ENCODE measurements at places on chromosomes 1 and 21.

DNA sequence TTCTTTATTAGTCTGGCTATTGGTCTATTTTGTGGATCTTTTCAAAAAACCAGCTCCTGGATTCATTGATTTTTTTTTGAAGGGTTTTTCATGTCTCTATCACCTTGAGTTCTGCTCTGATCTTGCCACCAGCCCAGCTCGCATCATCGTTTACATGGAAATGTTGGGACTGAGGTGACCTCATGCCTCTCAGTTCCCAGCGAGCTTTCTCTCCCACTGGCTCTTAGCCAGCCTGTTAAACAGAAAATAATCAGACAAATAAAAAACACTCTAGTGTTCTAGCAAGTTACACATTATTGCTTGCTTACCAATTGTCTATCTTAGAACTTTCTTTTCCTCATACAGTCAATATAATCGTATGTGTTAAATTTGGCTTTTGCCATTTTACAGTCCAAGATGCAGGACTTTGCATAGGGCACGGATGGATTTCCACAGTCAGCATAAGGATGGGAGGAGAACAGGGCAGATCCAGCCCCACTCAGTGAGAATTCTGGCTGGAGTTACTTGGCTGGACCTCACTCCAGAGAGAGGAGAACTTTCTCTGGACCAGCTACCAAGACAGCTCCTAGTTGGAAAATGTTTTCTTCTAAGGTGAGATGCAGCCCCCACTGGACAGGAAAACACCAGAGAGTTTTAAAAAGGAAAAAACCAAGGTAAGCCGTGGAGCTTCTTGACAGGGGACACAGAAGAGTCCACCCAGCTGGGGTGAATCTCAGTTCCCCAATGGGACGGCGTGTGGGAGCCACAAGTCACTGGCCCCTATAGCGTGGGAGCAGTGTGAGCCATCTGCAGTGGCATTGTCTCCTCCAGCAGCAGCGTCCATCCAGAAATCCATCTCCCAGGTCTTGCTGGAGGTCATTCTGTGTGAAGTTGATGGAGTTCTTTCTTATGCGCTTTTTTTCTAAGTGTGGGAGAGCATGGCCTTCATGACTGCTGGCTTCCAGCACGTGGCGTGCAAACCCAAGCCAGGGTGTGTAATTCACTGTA, 17.6 kb downstream of the PGBD2 start:
- no peak for DNase-seq

GRCh38 chr1:169339773-169340172, 27.8 kb downstream of the NME7 start:
- DNase-seq: no peak

DNA sequence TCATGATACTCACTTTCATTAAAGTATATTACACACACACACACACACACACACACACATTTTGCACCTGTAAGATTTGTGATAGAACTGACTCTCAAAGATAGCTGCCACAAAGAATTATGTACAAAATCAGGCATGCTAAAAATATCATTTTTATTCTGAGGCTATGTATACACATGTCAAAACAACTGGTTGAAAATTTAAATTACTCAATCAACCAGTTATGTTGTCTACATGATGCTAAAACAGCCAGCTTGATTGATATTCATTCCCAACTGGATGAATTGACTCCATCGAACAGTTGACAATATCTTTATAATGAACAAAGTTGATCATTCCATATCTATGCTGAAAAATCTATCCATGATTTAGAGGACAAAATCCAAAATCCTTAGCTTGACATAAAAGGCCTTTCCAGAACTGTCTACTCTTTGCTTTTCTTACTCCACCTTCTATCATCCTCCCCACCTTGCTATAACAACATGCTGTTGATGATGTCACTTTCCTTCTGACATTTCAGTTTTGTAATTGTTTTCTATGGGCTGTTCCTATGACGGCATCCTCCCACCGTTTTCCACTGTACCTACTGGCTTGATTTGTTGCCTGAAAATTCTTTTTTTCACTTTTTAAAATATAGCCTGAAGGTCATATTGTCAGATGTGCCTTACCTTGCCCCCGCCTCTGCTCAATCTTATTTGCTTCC, 321.5 kb upstream of the OLFM3 start:
- DNase-seq: no peak

- DNase-seq: no peak
Measured at GRCh38 chr1:54699936-54700525, 15.6 kb upstream of the TTC4 start.

DNA sequence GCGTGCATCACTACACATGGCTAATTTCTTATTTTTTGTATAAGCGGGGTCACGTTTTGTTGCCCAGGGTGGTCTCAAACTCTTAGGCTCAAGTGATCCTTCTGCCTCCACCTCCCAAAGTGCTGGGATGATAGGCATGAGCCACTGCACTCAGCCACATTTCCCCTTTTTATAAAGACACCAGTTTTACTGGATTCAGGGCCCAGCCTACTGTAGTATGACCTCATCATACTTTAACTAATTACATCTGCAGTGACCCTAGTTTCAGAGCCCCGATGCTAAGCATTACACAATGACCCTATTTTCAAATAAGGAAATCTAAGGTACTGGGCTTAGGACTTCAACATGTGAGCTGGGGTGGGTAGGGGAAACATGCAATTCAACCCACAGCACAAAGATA, 31.8 kb upstream of the ENAH start:
- no peak for DNase-seq

DNA sequence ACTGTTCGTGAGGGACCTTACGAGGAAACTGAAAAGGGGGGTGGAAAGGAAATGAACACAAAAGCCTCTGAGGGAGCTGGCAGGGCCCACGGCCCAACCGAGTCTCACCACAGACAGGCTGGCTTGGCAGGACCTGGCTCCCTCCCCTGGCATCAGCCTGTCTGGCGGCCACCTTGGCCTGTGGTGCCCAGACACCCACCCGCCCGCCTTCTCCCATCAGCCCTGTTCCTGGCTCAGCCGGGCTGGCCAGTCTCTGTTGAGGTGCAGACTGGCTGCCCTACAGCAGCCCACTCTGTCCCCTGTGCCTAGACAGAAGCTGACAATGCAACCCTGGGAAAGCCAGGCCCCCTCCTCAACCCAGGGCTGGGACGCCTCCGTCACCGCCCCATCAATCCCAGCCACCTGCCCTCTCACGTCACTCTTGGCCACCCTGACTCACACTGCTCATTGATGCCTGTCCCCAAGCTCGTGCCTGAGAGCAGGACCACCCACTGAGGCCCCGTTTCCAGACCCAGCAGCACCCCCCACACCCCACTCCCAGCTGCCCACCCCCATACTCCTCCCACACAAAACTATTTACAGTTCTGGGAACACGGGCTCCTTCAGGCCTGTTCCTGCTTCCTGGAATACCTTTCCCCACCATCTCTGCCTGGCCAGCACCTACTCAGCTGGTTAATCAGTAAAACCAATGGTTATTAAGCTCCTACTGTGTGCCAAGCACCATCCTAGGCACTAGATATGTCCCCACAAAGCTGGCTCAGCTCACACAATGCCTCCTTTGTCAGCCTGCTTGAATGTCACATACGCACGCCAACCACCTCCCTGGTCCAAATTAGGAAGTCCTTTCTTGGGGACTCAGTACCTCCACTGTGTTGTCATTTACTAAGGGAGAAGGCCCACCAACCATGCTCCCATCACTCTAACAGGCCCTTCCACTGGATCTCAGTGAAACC, 22.7 kb downstream of the SDC3 start:
- DNase-seq: no peak

- no peak for DNase-seq
Measured at GRCh38 chr1:114379987-114380386, 131.0 kb downstream of the TRIM33 start.

- no peak for DNase-seq
Measured at GRCh38 chr1:31788825-31789256, 24.7 kb upstream of the ADGRB2 start.

DNA sequence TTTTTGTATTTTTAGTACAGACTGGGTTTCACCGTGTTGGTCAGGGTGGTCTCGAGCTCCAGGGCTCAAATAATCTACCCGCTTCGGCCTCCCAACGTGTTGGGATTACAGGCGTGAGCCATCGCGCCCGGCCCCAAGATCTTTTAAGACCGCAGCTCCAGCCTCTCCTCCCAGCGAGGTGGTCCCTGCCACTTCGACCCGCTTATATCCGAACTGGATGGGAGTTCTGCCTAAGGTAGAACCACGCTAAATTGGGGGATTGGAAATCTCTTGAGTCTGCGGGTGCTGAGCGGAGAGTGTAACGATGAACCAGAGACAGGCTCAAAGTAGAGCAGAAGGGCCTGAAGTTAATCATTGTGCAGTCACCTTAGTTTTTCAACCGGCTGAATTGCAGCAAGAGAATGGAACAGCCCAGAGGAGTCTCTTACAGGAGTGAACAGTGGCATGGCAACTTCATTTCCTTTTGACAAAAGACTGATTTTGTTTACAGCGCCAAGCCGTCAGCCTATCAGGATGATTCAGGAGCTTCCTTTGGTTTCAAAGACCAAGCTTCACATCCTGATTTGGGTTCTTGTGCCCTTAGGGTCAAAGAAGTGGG, 726 bp upstream of the CYB5R1 start:
- no peak for DNase-seq

- DNase-seq: no peak
Measured at GRCh38 chr1:213650603-213651002, 337.2 kb upstream of the PROX1 start.

DNA sequence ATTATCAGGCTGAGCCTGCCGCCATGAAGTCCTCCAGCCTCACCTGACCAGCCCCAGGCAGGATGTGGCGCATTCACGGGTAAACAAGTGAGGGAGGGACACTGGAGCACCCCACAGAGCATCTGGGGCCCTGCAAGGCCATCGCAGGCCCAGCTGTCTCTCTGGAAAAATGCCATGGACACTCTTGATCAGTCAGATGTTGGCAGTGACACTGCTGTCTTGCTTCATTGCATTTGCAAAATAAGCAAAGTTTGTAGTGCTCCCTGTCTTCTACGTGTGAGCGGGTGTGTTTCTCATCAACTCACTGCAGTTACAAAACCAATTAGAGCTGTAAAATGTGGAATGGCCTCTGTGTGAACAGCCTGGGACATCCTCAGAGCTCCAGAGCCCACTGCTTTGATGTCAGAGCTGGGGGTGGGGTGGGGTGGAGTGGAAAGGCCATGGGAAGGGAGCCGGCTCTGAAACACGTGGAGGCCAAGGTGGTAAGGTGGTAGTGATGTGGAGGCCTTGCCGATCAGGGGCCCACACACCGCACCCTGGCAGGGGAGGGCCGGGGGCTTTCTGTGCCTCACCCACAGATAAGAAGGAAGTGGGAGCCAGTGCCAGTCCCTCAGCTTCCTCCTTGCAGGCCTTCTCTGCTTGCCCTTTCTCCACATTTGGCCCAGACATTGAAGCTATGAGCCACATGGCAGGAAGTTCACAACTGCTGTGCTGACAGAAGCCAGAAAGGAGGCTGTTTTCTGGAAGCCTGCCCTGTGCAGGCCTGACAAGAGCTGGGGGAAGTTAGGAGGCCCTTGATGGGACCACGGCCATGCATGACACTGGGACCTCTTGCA, 254.9 kb downstream of the RHOU start:
- DNase-seq: no peak

DNA sequence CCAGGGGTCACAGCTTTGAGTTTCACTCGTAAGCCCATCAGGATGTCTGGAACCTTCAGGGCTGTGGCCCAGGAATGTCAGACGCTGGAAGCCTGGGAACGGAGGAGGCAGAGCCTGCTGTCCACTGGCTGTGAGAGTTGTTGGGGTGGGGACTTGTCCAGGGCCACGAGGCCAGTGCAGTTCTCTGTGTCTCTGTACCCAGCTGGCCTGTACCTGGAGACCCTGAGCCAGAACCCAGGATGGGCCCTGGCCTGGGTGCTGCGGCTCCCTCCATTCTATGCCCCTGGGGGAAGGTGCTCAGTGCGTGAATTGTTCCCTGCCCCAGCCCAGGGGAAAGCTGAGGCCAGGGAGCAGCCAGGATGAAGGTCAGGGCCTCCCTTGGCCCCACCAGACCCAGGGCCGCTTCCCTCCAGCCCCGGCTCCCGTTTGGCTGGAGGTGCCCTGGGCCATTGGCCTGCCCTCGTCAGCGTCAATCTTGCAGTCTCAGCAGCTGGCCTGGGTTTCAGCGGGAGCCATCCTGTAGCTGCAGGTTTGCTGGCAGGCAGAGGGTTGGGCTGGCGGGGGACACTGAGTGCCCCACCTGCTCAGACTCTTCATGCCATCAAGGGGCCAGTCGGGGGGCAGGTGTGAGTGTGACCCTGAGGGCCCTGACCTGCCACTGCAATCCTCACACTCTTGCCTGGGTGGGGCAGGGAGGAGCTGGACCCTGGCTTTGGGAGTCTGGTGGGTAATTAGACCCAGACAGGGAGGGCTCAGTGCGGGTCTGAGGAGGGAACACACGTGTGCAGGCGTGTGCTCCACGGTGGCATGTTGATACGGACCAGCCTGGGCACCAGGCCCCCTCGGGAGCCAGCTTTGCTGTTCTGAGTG, 724 bp upstream of the CALML6 start:
- no peak for DNase-seq

DNA sequence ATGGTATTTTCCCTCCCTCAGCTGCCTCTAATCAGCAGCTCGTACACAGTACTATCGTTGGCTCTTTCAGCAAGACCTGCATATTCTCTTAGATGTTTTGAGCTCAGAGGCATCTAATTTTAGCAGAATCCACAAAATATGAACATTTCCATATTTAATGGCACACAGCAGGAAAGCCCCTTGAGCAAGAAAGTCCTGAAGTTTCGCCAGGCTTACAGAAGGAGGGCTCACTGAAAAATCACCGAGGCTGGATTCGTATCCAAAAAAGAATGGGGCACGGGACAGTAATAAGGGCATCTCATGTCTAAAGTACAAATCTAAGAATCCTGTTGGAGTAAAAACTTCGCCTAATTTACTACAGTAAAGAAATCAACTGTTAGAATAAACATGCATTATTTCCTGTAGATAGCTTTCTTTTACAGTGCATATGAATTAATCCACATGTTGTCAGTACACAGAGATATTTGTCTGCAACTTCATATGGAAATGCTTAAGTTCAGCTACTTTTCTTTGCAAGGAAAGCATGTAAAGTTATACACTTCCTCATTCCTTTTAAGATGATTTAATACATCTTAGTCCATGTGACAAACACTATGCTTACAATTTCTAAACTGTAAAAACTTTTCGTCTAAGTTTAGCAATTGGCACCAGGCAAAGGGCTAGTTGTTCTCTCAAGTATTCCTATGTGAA, 1205.3 kb upstream of the ADGRL4 start:
- DNase-seq: no peak

- no peak for DNase-seq
Measured at GRCh38 chr1:86788300-86789206, 84.2 kb downstream of the SH3GLB1 start.

DNA sequence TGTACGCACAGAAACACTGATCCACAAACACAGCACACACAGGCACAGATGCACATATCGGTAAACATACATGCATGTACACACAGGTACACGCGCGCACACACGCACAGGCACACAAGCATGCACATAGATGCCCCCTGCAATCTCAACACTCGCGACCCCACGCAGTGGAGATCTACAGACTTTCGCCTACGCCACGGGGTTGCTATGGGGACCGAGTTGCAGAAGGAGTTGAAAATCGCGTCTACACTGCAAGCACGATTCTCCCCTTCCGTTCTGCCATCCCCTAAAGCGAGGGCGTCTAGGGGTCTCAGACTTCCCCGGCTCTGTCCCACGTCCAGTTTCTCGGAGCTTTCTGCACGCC, 826 bp downstream of the TRIM17 start:
- no peak for DNase-seq
